ENCODE measurements at places on chromosomes 11 and 22.

DNA sequence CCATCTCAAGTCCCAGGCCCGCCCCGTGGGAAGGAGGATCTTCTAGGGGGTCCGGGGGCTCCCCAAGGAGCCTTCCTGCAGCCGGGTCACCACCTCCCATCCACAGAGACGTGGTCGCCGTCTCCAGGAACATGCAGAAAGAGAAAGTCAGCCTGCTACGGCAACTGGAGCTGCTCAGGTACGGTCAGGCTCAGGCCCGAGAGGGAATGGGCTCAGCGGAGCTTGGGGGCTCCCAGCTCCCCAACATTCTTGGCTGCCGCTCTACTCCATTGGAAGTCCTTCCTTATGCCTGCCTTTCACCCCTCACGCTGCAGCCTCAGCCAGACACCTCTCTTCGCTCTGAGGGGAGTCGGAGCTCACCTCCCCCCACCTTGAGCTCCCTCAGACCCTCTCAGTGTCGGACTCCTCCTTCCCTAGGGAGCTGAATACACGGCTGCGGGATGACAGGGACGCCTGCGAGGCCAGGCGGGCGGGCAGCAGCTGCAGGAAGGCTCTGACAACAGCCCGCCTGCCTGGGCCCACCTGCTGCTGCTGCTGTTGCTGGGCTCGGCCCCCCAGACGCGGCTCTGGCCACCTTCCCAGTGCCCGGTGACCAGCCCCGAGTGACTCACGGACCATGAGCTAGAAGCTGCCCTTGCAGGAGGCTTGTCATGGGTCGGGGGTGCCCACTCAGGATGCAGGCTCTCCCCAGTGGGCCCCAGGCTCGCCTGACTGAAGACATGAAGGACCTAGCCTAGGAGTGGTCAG, 1.5 kb upstream of the CD151 start:
- DNase-seq, result no peak

DNA sequence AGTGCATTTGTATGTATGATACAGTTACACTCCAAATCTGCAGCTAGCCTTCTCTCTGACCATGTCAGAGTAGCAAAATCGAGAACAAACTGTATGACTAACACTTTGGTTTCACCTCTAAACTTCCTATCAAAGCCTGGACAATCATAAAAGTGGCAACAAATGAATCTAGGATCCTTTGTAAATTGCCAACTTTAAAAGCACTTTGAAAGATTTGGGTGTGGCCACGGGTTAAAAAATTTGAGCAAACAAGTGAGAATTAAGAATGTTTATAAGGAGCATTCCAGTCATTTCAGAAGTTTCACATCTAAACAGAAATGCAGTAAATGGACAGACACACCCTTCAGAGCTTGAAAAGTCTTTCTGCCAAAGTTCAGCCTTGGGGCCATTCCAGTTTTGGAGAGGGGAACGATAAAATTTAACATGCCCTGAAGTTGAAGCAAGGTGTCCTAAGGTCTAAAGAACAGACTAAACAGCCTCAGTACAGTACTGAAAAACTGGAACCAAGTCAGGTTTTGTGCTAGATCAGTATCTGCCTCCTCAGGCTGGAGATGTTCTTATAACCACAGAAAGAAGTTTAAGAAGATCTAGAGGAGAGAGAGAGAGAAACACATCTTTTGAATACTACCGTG, 181.9 kb upstream of the BDNF start:
- no peak for DNase-seq

GRCh38 chr11:6402561-6402981, 12.3 kb downstream of the SMPD1 start:
- no peak for DNase-seq

GRCh38 chr11:133955081-133955891, 1.5 kb downstream of the IGSF9B start:
- DNase-seq, result peak; percentile 3

- DNase-seq, result no peak
These were observed 29.6 kb upstream of the CCDC134 start for GRCh38 chr22:41770715-41771468.

GRCh38 chr22:28801845-28802594, 1.7 kb upstream of the XBP1 start:
- DNase-seq, result no peak

DNA sequence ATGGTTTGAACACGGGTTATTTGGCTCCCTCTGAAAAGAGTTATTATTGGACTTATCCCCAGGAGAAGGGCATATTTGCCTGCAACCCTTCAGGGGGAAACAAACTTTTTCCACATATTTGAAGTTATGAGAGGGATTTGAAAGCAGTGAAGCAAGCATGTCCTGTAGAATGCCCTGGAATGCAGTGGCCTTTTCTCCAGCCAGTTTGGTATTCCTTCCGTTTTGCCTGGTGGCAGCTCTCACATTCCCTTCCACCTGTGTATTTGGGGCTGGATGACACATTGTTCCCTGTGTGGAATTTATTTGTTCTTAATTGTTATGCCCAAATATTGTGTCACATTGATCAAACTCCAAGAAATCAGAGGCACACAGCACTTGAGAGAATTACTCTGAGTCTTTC, 59.0 kb downstream of the OSBP2 start:
- DNase-seq, result no peak

DNA sequence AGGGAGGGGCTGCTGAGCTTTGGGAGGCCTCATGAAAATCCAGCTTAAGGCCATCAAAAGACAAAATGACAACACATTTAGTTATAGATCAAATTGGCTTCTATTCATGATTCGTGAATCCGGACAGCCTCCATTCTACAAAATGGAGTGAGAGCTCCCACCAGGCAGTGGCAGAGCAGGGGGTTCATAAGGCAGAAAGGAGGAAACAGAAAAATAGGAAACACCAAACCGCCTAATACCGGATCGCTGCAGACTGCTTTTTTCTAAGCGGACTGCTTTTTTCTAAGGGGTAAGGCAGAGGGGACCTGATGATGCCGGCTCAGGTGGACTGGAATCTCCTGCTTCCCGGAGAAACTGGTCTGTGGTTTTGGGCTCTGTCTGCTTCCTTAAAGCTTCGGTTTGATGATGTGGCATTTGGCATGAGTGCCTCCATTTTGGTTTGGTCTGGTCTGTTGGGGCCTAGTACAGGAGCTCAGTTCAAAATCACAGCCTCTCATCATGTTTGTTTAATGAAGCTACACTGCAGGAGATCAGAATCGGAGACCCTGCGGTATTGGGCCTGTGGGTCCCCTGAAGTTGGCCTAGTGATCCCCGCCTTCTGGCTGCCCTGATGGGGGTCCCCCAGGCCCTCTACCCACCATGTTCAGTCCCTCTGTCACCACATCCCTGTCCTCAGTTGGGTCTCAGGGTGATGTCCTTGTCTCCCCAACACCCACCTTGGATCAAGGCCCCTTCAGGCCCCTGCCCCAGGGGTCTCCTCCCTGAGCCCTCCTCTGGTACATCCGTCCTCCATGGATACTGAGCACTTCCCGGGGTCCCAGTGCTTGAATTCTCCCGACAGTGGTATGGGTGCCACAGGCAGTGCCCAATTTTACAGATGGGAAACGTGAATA, 1.2 kb downstream of the ALDH3B1 start:
- DNase-seq, result no peak

GRCh38 chr11:75869661-75870455, 54.8 kb downstream of the UVRAG start:
- no peak for DNase-seq

- no peak for DNase-seq
These were observed 57.3 kb downstream of the BDNF start for GRCh38 chr11:27642954-27643353.

DNA sequence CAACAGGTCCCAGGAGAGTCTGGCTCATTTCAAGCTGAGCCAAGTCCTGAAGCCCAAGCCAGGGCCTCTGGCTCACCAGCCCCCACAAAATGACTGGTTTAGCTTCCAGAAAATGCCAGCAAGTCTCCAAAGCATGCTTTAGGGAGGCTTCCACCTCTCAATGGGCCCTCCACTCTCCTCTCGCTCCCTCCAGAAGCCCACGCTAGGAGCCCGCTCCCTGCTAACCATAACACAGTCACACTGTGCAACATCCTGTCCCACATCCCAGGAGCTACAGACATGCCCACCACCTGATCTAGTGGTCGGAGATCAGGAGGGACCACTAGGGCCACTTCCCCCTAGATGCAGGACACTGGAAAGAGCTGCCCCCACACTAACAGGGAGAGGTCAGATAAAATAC, 6.9 kb downstream of the SULT4A1 start:
- DNase-seq, result no peak

- DNase-seq, result no peak
These were observed 304.9 kb downstream of the NTM start for GRCh38 chr11:131675121-131675888.

GRCh38 chr11:110530900-110531741, 101.4 kb downstream of the FDX1 start:
- DNase-seq, result no peak

DNA sequence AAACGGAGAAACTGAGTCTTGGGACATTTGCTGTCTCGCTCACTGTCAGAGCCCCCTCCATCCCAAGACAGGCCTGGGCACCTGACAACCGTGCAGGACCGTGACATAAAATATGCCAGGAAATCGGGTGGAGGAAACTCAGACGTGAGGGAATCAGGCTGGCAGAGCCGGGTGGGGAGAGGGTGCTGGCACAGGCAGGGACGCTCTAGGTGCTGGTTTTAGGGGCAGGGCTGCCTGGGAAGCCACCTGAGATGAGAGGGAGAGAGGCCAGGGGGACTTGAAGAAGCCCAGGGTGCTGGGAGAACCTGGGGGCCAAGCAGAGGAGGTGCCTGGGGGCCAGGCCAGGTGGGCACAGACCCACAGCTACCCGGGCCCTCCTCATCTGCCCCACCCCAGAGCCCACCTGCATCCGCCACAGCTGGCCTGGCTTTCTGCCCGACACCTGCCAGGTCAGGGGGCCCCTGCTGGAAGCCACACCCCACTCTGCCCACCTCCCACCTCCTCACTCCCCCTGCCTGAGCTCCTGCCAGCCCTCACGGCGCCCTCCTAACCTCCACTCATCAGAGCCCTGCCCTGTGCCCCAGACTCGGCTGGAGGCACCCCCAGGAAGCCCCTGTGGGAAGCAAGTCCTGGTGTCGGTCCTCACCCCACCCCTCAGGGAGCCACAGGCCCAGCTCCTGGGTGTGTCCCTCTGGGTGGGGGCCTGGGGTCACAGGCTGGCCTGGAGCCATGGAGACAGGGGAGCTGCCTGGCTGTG, 27.3 kb upstream of the MUC5AC start:
- no peak for DNase-seq

GRCh38 chr11:16883174-16883573, 131.0 kb downstream of the PLEKHA7 start:
- no peak for DNase-seq

DNA sequence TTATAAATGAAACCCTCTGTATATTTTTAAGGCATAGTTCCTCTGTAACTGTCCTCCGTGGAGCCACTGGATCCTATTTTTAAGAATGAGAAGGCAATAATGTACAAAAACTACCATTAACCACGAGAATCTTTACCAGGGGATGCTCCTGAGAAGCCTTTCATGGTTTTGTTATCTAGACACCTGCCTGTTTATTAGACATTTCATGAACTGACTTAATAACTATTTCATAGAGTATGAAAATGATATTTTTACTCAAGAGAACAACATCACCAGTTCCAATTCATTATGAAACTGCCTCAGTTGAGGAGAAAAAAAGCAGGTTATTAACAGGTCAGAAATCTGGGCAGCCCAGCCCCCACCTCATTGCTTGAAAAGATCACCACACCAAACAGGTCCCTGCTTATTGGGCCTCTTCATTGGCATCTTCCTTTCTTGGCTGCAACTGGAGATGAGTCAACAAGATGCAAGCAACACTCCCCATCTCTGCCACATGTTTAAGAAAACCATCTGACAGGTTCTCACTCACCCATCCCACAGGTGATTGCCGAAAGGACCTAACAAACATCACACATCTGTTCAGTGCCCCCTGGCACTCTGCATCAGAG, 27.8 kb downstream of the ETS1 start:
- DNase-seq, result no peak

DNA sequence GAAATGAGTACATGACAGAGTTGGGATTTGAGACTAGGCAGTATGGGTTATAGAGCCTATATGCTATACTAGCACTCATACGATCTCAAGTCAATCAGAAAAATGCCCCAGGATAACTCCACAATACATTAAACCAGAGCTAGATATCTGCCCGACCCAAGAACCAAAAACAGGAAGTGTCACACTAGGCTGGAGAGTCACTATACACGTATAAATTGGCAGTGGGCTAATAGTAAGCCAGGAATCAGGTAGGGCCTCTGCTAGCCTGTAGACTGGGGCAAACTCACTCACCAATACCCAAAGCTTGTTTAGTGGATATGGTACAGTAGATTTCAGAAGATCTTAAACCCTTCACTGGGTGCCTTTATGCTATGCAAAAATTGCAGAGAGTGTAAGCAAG, 16.2 kb upstream of the EIF4G2 start:
- no peak for DNase-seq

GRCh38 chr11:12289667-12290476, 87.5 kb upstream of the PARVA start:
- no peak for DNase-seq

DNA sequence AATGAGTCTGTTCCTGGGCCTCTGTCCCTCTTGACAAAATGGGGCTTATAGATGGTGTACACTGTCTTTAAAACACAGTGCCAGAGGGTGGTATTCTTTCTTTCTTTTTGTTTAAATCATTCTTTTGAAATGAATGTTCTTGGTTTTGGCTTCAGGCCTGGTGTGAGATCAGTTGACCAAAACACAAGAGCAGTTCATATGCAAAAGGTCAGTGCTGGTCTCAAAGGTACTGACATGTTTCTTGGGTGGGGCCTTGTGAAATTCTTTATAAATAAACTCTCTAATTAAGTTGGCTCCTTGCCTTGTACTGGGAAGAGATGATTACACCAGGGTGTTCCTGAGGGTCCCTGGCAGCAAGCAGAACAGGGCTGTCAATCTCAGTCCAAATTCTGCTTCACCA, 110.0 kb downstream of the FBXO7 start:
- DNase-seq, result no peak

GRCh38 chr11:121035780-121036179, 11.9 kb downstream of the TBCEL start:
- no peak for DNase-seq

GRCh38 chr22:42714768-42715390, 5.8 kb downstream of the A4GALT start:
- no peak for DNase-seq

DNA sequence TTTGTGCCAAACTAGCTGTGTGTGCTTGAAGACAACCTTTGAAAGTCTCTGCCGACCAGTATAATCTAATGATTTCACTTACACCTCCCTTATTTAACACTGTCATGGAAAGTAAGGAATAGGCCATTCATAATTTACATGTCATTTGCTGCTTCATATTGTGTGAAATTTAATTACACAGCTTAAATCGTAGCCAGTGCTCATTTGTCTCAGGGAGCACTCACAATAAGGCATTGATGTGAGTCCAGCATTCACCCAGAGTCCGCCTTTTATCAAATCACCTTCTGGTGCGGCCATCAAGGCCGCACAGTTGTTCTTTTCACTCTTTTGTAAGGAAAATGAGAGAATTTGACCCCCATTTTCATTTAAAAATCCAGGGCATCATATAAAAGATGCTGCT, 46.9 kb downstream of the PAX6 start:
- DNase-seq, result no peak

- no peak for DNase-seq
These were observed 34.3 kb downstream of the MYBPC3 start for GRCh38 chr11:47318166-47318565.

- DNase-seq, result no peak
These were observed 86.6 kb downstream of the MAML2 start for GRCh38 chr11:96256215-96257011.
